ENCODE measurements at places on chromosomes 1 and 21. TPM values are rescaled to one million over a fixed set of nuclear protein-coding genes. Genes with fewer than 3 reads are reported as not detected.

PCAT6 gene
- total RNA-seq, result 0.85 TPM

CDA gene
- 0.92 TPM for total RNA-seq

PLEKHG5 gene
- 37.3 TPM for total RNA-seq

CR1 gene
- not detected for total RNA-seq

NBL1 gene
- 260 TPM for total RNA-seq

IBA57 gene
- total RNA-seq, result 7.4 TPM

PTPN7 gene
- total RNA-seq, result not detected

TRNP1 gene
- total RNA-seq, result 15.4 TPM

TFF3 gene
- total RNA-seq, result not detected

KMO gene
- 0.33 TPM for total RNA-seq

KRTAP22-2 gene
- total RNA-seq, result not detected

STPG1 gene
- 4.2 TPM for total RNA-seq

TSPEAR gene
- not detected for total RNA-seq

PLCH2 gene
- total RNA-seq, result 0.53 TPM

EFCAB14 gene
- total RNA-seq, result 69.3 TPM

CD48 gene
- not detected for total RNA-seq

ITLN2 gene
- 0.52 TPM for total RNA-seq

LMO4 gene
- total RNA-seq, result 55.0 TPM

GBP2 gene
- total RNA-seq, result 24.2 TPM

MEAF6 gene
- total RNA-seq, result 41.1 TPM

SLC2A5 gene
- 25.9 TPM for total RNA-seq

All from smooth muscle cell of the pulmonary artery (primary cell).